ENCODE measurements at places on chromosomes 2 and 18. TPM values are rescaled to one million over a fixed set of nuclear protein-coding genes. Genes with fewer than 3 reads are reported as not detected.

DNA sequence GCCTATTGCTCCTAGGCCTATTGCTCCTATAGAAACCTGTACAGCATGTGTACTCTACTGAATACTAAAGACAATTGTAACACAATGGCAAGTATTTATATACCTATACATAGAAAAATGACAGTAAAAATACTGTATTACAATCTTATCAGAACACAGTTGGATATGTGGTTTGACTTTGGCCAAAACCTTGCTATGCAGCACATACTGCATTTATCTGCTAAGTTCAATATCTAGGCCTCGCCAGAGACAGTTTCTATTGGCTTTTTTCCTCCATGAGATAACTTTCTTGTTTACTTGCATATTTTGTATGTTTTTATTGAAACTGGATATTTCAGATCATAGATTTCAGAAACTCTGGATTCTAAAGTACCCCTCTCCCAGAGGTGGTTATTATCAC is 19.3 kb upstream of the TMEM87B start:
- peaks cover 29% of the 10 kb centered on the region for H3K4me1 ChIP-seq
- no peaks in the 10 kb centered on the region for H3K27me3 ChIP-seq
- no peak overlapping the region for H3K27ac ChIP-seq
- H3K4me3 ChIP-seq, result no peak overlapping the region

DNA sequence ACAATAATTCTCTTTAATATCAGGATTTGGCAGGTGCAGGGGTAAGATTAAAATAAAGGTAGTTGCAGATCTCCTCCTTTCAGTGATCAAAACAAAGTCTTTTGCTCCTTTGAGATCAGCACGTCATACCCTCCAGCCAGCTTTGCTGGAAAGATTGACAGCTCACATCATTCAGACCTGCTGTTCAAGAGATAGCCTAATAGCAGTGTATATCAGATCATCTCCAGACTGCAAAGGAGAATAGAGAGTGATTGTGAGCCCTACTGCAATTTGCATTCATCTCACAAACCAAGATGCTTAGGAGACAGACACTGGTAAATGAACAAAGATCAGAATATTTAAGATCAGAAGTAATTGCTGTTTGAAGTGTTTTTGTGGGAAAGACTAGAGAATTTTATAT is 135.8 kb upstream of the DSEL start:
- no peak overlapping the region for H3K27ac ChIP-seq
- H3K27me3 ChIP-seq, result no peaks in the 10 kb centered on the region
- no peaks in the 10 kb centered on the region for H3K36me3 ChIP-seq
- DNase-seq, result no peak
- H3K4me3 ChIP-seq, result no peak overlapping the region

Gene COL4A4
- 31.2 TPM for total RNA-seq

DNA sequence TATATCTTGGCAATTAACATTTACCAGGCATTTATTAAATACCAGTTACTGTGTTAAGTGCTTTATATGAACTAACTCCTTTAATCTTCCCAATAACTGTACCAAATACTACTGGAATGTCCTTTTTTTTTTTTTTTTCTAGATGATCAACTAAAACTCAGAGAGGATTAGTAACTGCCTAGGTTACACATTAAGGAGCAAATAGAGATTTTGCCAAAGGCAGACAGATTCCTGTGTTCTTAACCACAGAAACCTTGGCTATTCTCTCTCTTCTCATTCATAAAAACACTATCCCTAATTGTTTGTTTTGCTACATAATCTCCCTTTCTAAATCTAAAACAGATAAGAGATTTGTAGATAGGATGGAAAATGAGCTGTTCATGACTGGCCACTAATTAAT is 13.3 kb downstream of the DHX57 start:
- no peaks in the 10 kb centered on the region for H3K4me1 ChIP-seq
- H3K27ac ChIP-seq, result no peak overlapping the region
- peaks cover 61% of the 10 kb centered on the region for H3K36me3 ChIP-seq
- no peaks in the 10 kb centered on the region for H3K27me3 ChIP-seq
- H3K4me3 ChIP-seq, result no peak overlapping the region

DNA sequence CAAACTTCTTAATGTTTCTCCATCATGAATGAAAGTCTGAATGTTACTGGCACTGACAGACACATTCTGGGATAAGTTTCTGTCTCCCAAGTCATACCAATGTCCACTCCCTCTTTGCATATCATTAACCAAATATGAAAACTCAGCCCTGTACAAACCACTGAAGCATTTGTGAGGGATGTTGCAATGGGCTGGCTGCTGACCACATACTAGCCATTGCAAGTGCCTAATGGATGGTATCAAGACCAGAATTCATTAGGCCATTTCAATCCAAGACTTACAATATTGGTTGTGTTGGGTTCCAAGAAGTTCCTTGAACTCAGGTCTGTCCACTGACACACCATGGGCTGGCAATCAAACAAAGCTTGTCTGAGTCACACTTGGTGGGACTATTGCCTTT is 73.8 kb downstream of the CBLN2 start:
- H3K4me3 ChIP-seq, result no peak overlapping the region
- no peak for DNase-seq
- no peak overlapping the region for H3K27ac ChIP-seq
- no peaks in the 10 kb centered on the region for H3K36me3 ChIP-seq
- no peaks in the 10 kb centered on the region for H3K27me3 ChIP-seq

Gene UGT1A4
- 0.30 TPM for total RNA-seq

- no peaks in the 10 kb centered on the region for H3K27me3 ChIP-seq
- DNase-seq, result no peak
- H3K36me3 ChIP-seq, result no peaks in the 10 kb centered on the region
Observed at GRCh38 chr18:10863026-10863425, 286.3 kb downstream of the PIEZO2 start.

GRCh38 chr2:103788951-103789350 is 1027.1 kb downstream of the TMEM182 start:
- H3K4me1 ChIP-seq, result no peaks in the 10 kb centered on the region
- H3K27ac ChIP-seq, result no peak overlapping the region
- H3K4me3 ChIP-seq, result no peak overlapping the region
- H3K36me3 ChIP-seq, result no peaks in the 10 kb centered on the region
- H3K27me3 ChIP-seq, result no peaks in the 10 kb centered on the region

DNA sequence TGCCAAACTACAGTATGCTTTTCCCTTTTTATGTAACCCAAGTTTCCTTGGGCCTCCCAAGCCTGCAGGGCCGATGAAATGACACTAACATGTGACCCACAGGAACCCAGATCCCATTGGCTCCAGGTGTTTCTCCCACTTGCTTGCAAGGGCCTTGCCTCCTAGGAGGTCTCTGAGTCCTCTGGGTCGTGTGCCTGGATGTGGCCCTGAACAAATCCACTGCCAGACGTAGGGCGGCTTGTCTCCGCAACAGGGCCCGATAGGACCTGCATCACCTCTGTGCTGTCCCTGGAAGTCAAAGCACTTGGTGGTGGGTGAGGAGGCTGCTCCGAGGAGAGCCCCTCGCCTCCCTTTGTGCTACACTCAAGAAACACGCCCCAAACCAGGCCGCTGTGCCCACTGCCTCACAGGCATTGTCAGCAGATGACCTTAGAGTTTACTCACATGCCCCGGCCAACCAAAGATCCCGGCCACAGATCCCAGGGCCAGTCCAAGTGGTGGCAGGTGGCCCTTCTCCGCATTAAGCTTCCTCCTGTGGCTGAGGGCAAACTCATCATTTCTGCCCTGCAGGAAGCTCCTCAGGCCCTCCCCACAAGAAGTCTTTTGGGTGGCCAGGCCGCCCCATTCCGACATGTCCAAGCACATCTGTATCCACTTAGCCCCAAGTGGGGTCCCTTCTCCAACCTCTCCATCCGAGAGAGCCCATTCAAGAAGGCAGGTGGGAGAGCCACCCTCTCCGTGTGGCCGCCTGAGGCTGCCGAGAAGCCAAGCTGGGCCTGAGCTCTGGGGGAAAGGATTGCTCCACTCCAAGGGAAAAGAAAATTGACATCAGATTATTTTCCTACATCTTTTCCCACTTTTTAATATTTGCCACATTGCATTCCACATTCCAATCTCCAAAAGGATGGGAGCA is 76.7 kb downstream of the GFPT1 start:
- H3K4me3 ChIP-seq, result no peak overlapping the region
- peaks cover 45% of the 10 kb centered on the region for H3K4me1 ChIP-seq
- peak overlapping the region; percentile 74 for H3K27ac ChIP-seq
- peaks cover 3% of the 10 kb centered on the region for H3K27me3 ChIP-seq
- no peaks in the 10 kb centered on the region for H3K36me3 ChIP-seq

- DNase-seq, result peak; percentile 80
- no peaks in the 10 kb centered on the region for H3K27me3 ChIP-seq
- no peak overlapping the region for H3K4me3 ChIP-seq
Observed at GRCh38 chr18:48781163-48781987, 169.4 kb downstream of the SMAD7 start.

- no peaks in the 10 kb centered on the region for H3K36me3 ChIP-seq
- H3K4me3 ChIP-seq, result no peak overlapping the region
- no peak for DNase-seq
- H3K27ac ChIP-seq, result no peak overlapping the region
- H3K27me3 ChIP-seq, result no peaks in the 10 kb centered on the region
Observed at GRCh38 chr18:70423988-70424387, 135.1 kb downstream of the SOCS6 start.

- no peaks in the 10 kb centered on the region for H3K36me3 ChIP-seq
- no peak overlapping the region for H3K27ac ChIP-seq
- H3K4me3 ChIP-seq, result no peak overlapping the region
- DNase-seq, result no peak
Observed at GRCh38 chr18:57063601-57064103, 83.2 kb upstream of the BOD1L2 start.

Gene DYSF
- total RNA-seq, result 17.5 TPM

GRCh38 chr18:29879763-29880162 is 1162.8 kb downstream of the DSC3 start:
- H3K4me1 ChIP-seq, result no peaks in the 10 kb centered on the region
- no peaks in the 10 kb centered on the region for H3K36me3 ChIP-seq
- DNase-seq, result no peak
- no peaks in the 10 kb centered on the region for H3K27me3 ChIP-seq

DNA sequence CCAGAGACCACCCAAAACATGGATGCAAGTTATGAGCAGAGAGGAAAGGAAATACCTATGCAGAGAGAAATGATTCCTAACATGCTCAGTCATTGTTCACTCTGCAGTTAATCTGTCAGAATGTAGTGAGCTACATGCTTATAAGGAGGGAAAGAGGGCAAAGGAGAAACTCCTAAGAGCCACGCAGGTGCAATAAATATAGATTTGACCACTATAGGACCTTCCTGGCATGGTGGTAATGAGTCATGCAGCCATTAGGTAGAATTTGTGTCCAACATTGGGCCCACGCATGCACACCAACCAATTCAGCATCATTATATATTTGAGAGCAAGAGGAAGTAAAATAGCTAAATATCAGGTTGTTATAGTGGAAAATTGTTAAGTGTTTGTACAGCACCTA is 699.9 kb downstream of the DSC3 start:
- no peak overlapping the region for H3K27ac ChIP-seq
- no peaks in the 10 kb centered on the region for H3K27me3 ChIP-seq
- no peak overlapping the region for H3K4me3 ChIP-seq
- no peak for DNase-seq

DNA sequence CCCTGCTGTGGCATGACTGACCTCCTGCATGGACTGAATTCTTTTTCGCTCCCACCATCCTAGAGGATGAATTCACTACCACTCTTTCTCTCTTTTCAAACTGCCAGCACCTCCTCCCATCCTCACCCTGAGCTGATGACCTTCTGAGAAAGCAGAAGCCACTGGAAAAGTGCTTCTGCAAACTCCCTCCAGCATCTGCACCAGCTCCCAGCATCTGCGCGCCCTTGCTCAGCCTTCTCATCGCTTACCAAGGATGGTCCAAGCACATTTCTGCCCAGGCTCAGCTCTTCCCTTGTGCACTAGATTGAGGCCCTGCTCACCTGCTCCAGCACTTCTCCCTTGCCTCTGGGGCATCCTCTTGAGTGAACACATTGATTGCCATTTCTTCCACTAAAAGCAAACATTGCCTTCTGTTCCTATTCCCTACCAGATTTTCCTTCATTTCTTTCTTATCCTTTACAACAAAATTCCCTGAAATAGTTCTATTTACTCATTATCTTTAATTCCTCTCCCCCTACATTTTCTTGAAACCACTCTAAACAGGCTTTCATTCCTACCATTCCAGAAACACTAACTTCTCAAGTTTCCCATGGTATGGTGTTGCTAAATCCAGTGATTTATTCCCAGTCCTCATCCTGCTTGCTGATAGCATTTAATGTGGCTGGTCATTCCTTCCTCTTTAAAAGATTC is 42.7 kb upstream of the IL1RL1 start:
- H3K27ac ChIP-seq, result no peak overlapping the region
- peaks cover 3% of the 10 kb centered on the region for H3K4me1 ChIP-seq
- H3K36me3 ChIP-seq, result no peaks in the 10 kb centered on the region
- H3K4me3 ChIP-seq, result no peak overlapping the region

Gene ABCG8
- not detected for total RNA-seq

GRCh38 chr2:229475778-229476177 is 204.7 kb upstream of the PID1 start:
- peaks cover 4% of the 10 kb centered on the region for H3K4me1 ChIP-seq
- DNase-seq, result no peak
- H3K36me3 ChIP-seq, result no peaks in the 10 kb centered on the region
- H3K4me3 ChIP-seq, result no peak overlapping the region
- H3K27ac ChIP-seq, result no peak overlapping the region

GRCh38 chr18:13462686-13463085 is 244.1 kb downstream of the LDLRAD4 start:
- no peak for DNase-seq
- H3K27ac ChIP-seq, result no peak overlapping the region
- no peaks in the 10 kb centered on the region for H3K36me3 ChIP-seq
- no peaks in the 10 kb centered on the region for H3K27me3 ChIP-seq

Gene LRP1B
- under 0.01 TPM for total RNA-seq

DNA sequence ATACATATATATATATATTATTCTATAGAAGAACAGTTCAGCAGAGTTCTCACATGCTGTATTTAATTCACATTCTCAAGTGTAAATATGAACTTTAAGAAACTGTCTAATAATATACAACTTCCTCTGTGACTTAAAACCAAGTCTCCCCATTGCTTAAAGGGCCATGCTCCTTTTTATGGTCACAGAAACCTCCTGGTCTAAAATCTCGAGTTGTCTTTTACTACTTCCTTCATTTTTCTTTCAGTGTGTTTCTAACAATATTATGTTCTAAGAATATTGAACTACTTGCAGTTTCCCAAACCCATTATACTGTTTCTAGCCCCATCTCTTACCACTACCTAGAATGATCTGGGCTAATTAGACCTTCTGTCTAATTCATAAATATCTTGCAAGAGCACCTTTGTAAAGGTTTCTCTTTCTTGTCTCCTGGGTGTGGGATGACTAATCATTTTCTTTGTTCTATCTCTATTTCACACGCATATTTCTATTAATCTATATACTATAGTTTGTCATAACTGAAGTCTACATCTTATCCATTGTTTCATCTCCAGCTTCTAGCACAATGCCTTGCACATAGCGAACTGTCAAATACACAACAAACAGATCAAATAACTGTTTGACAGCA is 48.8 kb downstream of the ERBB4 start:
- no peak for DNase-seq
- H3K4me3 ChIP-seq, result no peak overlapping the region
- H3K4me1 ChIP-seq, result no peaks in the 10 kb centered on the region
- no peak overlapping the region for H3K27ac ChIP-seq

Gene DLX2
- not detected for total RNA-seq

Gene LOXHD1
- total RNA-seq, result 0.74 TPM
